ENCODE measurements at places on chromosomes 1 and 21. TPM values are rescaled to one million over a fixed set of nuclear protein-coding genes. Genes with fewer than 3 reads are reported as not detected.
A peak's percentile ranks its signal among the peaks of the same experiment; 100 is the strongest.

MASP2 gene
- total RNA-seq, result not detected

PTPN7 gene
- total RNA-seq, result 2.2 TPM

LHX8 gene
- not detected for total RNA-seq

TTC13 gene
- total RNA-seq, result 7.4 TPM

LEMD1 gene
- total RNA-seq, result 0.32 TPM

PMVK gene
- 13.0 TPM for total RNA-seq

SYDE2 gene
- total RNA-seq, result 5.7 TPM

- peak; percentile 28 for DNase-seq
Measured at GRCh38 chr1:153386500-153386901, 4.4 kb downstream of the S100A8 start.

- no peak for DNase-seq
Measured at GRCh38 chr1:59225594-59226316, 71.1 kb upstream of the FGGY start.

DNA sequence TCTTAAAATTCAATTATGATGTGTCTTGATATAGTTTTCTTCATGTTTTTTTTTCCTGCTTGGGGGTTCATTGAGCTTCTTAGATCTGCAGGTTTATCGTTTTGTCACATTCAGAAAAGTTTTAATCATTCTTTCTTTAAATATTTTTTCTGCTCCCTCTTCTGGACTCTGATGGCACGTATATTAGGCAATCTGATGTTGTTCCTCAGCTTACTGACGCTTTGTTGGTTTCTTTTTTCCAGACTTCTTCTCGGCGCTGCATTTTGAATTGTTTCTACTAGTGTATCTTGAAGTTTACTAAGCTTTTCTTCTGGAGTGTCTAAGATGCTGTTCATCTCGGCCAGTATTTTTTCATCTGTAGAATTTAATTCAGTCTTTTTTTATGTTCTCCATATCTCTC lies 44.8 kb upstream of the FMOD start:
- no peak for DNase-seq

GRCh38 chr1:78526496-78526895 lies 35.7 kb downstream of the PTGFR start:
- DNase-seq, result no peak

DNA sequence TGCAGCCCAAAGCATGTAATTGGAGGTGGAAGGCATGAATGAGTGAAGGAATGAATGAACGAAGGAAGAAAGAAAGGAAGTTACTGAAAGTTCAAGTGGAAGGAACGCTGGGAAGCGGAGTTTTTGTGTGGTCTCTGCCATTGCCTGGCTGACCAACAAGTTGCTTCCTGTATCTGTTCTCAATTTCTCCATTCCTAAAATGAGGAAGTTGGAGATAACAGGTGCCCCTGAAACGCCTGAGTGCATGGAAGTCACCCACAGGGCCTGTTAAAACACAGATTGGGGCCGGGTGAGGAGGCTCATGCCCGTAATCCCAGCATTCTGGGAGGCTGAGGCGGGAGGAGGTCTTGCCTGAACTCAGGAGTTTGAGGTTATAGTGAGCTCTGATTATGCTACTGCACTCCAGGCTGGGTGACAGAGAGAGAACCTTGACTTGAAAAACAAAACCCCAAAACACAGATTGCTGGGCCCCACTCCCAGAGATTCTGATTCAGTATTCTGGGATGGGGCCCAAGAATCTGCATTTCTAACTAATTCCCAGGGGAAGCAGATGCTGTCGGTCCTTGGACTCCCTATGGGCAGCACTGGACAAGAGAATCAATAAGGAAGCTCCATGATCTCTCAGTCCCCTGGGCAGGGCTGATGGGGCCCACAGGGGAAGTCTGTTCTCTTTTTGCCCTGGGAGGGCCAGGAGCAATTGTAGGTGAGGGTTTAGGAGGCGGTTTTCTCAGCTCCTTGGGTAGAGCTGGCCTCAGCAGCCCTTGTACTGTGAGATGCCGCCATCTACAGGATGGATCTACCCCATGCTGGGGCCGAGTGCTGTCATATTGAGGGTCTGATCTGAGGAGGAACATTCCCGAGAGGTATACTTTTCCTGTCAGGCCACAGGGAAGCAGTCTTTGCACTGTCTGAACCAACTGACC lies 3.3 kb upstream of the CNR2 start:
- DNase-seq, result peak; percentile 34

GRCh38 chr1:167455786-167456446 lies 62.4 kb downstream of the CD247 start:
- DNase-seq, result peak; percentile 54

DNA sequence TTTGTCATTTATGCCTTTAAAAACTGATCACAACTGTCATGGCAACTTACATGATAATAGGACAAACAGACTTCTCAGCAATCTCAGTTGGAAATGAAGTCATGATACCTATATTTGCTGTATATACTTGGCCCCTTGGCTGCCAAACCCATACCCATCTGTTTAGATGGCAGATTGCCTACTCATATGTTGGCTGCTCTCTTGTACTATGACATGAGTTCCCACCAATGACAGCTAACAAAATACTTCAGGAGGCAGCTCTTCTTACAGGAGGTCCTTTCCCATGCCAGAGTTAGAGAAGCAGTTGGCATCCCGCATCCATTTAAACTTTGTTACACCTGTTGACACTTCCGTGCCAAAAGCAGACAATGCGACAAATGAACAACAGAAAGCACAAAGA lies 603.1 kb upstream of the ADGRL2 start:
- no peak for DNase-seq

DNA sequence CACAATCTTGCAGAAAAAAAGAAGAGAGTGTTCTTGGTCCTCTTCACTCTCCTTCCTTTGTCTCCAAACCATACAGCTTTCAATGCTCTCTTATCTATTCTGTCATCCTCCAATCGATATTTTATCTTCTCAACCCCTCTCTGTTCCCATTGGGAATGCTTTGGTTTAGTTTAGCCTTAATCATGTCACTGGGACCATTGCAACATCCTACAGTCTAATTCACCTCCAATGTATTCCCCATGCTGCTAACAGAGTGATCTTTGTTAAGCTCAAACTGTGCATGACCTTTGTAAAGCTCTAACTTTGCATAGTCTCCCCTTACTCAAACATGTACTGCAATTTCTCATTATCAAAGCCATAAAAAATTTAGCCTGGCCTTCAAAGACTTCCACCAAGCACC lies 2.9 kb downstream of the MPL start:
- DNase-seq, result no peak

DNA sequence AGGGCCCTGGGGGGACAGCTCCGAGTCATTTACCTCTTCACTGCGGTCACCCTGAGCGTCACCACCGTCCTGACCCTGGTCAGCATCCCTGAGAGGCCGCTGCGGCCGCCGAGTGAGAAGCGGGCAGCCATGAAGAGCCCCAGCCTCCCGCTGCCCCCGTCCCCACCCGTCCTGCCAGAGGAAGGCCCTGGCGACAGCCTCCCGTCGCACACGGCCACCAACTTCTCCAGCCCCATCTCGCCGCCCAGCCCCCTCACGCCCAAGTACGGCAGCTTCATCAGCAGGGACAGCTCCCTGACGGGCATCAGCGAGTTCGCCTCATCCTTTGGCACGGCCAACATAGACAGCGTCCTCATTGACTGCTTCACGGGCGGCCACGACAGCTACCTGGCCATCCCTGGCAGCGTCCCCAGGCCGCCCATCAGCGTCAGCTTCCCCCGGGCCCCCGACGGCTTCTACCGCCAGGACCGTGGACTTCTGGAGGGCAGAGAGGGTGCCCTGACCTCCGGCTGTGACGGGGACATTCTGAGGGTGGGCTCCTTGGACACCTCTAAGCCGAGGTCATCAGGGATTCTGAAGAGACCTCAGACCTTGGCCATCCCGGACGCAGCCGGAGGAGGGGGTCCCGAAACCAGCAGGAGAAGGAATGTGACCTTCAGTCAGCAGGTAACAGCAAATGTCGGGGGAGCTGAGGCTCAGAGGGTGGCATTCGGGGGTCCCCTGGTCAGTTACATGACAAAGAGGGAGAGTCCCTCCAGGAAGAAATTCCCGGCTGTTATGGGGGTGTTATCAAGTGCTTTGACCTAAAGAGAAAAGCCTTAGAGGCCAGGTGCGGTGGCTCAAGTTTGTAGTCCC lies 12.6 kb downstream of the SLC45A1 start:
- no peak for DNase-seq

DNA sequence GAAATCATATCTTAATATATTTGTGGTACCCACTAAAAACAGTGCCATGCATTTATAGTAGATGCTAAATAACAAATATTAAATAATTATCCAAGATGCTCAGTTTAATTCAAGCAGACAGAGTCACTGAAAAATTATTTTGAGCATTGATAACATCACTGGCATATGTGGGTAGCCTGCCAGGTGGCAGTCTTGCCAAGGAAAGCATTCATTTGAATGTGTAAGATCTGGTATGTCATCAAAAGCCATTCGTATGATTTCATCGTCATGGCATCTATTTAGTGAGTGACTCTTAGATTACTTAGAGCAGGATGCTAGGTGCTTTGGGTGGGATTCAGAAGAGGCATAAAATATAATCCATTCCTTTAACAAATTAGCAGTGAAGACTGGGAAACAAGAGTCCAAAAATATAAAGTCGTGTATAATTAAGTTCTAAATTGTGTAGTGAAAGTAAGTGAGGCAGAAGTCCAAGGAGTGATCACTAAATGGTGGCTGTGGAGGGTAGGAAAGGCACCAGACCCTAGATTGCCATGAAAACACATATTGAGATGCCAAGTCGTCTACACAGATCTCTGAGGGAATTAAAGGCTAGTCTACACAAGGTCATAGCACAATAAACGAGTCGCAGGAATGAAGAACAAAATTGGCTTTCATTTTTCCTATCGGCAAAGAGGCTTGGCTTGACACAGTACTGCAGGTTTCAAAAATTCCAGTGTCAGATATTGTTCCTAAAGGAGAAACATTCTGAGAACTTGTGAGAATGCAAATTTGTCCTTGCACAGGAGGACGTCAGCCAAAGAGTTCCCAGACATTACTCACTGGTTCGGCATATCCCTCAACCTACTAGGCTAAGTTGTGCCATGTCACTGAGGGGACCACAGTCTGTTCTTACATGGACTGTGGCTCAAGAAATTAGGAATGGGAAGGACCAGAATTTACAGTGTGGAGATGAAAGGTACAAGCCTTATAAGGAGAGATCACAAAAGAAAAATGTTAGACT lies 130.8 kb downstream of the LYPLAL1 start:
- DNase-seq, result no peak

DNA sequence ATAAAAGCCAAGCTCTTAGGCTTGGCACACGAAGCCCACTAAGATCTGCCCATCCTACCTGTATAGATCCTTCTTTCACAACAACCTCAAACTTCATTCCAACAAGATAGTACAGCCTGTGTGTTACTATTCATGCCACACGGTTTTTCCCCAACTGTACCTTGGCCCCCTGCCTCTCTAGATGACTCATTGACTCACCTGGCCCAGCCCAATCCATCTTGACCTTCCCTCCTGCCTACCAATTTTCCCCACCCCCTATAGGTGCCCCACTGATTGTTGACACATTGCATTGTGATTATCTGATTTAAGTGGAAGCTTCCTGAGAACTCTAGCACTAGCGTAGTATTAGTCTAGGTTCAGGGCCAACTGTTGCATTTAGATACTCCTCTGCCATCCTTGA lies 2.0 kb upstream of the CD101 start:
- DNase-seq, result no peak

DNA sequence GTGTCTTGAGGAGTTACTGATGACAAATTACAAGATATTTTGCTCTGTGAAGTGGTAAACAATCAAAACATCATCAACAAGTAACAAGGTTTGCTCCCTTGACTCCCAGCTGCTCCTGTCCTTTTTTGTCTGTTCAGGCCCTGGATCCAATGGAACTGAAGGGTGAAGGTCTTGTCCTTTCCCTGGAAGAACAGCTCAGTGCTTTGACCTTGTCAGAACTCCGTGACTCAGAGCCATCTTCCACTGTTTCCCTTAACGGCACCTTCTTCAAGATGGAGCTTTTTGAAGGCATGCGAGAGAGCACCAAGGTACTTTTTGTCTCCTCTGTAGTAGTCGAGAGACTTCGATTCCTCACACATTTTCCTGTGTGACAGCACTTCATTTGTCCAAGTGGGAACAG lies 29.0 kb downstream of the TRIM45 start:
- no peak for DNase-seq

- no peak for DNase-seq
Measured at GRCh38 chr1:62735491-62736171, 47.4 kb upstream of the DOCK7 start.

- DNase-seq, result no peak
Measured at GRCh38 chr1:89910780-89911179, 84.1 kb upstream of the ZNF326 start.

DNA sequence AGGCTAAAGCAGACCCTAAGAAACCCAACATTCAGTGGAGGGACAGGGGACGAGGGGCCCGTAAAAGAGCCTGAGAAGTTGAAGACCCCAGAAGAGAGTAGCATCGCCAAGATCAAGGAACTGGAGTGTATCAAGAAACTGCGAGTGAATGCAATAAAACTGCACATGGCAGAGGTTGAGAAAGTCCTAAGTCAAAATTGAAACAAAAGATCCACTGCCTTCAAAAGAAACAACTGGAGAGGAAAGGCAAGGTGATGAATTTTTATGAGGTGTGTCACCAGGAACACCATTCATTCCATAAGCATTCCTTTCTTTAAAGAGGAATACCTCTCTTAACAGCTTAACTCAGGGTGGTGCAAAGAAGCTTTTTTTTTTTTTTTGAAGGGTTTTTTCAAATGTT lies 38.3 kb upstream of the ADORA3 start:
- DNase-seq, result no peak
